ENCODE measurements at places on chromosomes 7 and 10. TPM values are rescaled to one million over a fixed set of nuclear protein-coding genes. Genes with fewer than 3 reads are reported as not detected.
A peak's percentile ranks its signal among the peaks of the same experiment; 100 is the strongest.

DNA sequence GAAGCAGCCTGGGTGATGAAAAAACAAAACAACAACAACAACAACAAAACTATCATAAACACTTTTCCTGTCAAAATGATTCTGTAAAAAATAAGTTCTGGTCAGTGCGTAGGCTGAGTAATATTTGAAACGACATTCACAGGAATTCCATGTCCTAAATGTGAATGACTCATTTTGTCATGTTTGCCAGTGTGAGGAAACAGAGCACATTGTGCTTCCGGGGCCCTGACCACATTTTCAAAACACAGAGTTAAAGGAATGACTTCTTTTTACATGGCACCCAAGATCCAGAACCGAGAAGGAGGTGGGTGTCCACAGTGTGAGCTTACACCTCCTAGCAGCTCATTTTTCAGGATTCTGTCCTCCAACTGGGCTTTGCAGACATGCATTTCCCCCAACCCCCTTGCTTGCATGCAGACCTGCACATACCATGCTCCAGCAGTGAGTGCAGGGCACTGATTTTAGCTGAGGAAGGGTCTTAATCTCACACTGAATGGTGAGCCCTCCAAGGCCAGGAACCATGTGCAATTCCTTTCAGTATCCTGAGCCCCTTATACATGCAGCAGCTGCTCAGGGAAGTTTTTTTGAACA is 3.0 kb downstream of the CLRN3 start:
- H3K4me1 ChIP-seq: no peaks in the 10 kb centered on the region
- H3K36me3 ChIP-seq: no peaks in the 10 kb centered on the region
- H3K27ac ChIP-seq: peak overlapping the region; percentile 9
- no peak overlapping the region for H3K4me3 ChIP-seq
- no peak for DNase-seq
- H3K27me3 ChIP-seq: peaks cover 8% of the 10 kb centered on the region

EPO gene
- not detected for total RNA-seq

DNA sequence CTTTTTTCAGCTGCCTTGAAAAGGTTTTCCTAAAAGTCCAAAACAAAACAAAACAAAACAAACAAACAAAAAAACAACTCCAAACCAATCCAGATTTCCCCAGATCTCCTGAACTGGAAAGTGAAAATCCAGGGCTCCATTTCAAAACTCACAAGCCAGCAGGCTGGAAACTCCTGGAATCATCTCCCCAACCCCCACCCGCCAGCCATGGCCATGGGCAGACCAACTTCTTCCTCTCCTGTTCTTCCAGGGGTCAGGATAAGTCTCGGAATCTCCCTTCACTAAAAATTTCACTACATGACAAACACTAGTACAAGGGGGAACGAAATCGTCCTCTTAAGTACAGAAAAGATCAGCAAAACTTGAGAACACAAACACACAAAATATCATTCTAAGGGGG is 40.4 kb downstream of the GNA12 start:
- peaks cover 4% of the 10 kb centered on the region for H3K4me1 ChIP-seq
- H3K27ac ChIP-seq: no peak overlapping the region
- no peaks in the 10 kb centered on the region for H3K27me3 ChIP-seq
- no peak for DNase-seq

GRCh38 chr10:104080762-104081161 is 4.9 kb downstream of the COL17A1 start:
- no peak overlapping the region for H3K4me3 ChIP-seq
- no peaks in the 10 kb centered on the region for H3K36me3 ChIP-seq
- DNase-seq: no peak

DNA sequence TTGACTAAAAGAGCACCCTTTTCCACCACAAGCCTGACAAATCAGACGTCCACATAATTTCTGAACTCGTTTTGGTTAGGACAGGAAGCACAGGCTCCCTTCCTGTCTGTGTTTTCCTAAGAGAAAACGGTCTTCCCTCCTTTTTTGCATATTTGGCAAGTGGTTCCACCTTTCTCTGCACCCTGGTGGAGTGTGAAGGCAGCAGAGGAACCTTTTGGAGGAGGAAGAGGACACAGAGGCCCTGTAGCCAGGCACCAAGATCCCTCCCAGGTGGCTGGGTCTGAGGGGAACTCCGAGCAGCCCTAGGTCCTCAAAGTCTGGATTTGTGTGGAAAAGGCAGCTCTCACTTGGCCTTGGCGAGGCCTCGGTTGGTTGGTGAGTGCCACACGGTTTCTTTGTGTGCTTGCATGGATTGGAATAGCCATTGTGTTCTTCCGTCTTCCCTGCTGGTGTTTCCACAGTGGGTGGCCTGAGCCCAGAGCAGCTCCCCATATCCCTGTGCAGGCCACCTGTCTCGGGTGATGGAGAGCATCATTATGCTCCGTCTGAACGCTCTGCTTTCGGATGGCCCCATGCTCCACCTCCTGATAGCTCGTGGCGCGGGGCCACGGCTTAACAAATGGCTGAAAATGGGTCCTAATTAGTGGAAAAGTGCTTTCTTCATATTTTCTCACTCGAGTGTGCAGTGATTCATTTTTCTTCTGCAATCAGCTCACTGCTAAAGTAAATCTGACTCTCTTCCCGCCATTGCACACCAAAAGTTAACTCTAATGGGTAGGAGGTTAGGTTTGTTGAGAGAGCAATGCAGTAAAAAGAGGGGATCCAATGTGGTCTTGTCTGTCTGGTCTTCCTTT is 4.2 kb downstream of the IKZF1 start:
- DNase-seq: no peak
- no peak overlapping the region for H3K4me3 ChIP-seq
- no peaks in the 10 kb centered on the region for H3K36me3 ChIP-seq
- no peak overlapping the region for H3K27ac ChIP-seq
- H3K4me1 ChIP-seq: peaks cover 3% of the 10 kb centered on the region

GRCh38 chr10:5960070-5960972 is 17.0 kb downstream of the IL15RA start:
- no peak for DNase-seq
- H3K27ac ChIP-seq: no peak overlapping the region
- no peaks in the 10 kb centered on the region for H3K27me3 ChIP-seq

MACROH2A2 gene
- 6.2 TPM for total RNA-seq

- H3K36me3 ChIP-seq: peaks cover 2% of the 10 kb centered on the region
- no peaks in the 10 kb centered on the region for H3K27me3 ChIP-seq
- H3K27ac ChIP-seq: no peak overlapping the region
- H3K4me1 ChIP-seq: no peaks in the 10 kb centered on the region
Measured at GRCh38 chr7:104179178-104179577, 28.6 kb downstream of the ORC5 start.

- no peak for DNase-seq
- H3K36me3 ChIP-seq: no peaks in the 10 kb centered on the region
- no peaks in the 10 kb centered on the region for H3K27me3 ChIP-seq
- no peaks in the 10 kb centered on the region for H3K4me1 ChIP-seq
- H3K27ac ChIP-seq: no peak overlapping the region
- H3K4me3 ChIP-seq: no peak overlapping the region
Measured at GRCh38 chr10:114207349-114207748, 28.2 kb downstream of the TDRD1 start.

GRCh38 chr7:12796397-12797127 is 109.1 kb downstream of the ARL4A start:
- no peak for DNase-seq

DNA sequence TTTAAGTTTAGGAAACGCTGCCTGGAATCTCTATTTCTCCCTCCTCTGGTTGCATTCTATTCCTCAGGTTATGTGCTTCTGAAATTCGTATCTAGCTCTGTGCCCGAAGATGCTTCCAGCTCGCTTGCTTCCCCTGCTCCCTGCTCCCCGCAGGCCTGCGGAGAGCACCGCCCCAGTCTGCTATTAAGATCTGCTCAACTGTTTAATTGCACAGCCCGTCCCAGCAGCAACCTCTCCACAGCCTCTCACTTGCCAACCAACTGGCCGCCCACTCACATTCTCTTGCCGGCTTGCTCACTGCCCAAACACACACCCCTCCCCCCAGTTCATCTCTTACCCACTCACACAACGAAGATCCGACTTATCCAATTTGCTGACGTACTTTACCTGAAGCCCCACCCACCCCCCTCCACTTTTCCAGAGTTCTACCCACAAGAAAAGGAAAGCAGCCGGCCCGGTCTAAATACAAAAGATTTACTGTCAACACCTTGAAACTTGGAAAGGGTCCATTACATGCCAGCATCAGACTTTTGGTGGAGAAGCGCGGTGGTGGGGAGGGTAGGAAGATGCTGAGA is 167.3 kb upstream of the KLF14 start:
- H3K36me3 ChIP-seq: peaks cover 25% of the 10 kb centered on the region
- peak; percentile 77 for DNase-seq
- H3K4me3 ChIP-seq: peak overlapping the region; percentile 3

DNA sequence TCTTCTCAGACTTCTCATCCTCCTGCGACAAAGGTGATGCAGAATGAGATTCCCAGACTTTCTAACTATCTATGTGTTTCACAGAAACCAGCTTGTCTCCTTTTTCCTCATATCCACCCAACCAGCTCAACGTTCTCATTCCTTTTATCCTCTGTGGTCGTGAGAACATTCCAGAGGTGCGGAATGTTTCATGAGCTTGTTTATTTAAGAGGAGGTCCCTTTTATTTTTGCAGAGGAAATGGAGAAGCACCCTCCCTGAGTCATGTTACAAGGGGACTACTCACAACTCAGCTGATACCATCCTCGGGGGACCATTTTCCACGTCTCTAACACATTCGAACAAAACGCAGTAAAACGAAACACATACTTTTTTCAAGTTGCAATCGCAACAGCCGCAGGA is 93.2 kb downstream of the ZRANB1 start:
- no peak for DNase-seq
- H3K36me3 ChIP-seq: peaks cover 11% of the 10 kb centered on the region
- H3K4me1 ChIP-seq: peaks cover 82% of the 10 kb centered on the region
- no peak overlapping the region for H3K4me3 ChIP-seq
- no peak overlapping the region for H3K27ac ChIP-seq
- no peaks in the 10 kb centered on the region for H3K27me3 ChIP-seq

Data from psoas muscle (tissue), 8 donors.